Neuronal stem cell (in vitro differentiated cells): ENCODE measurements at places on chromosomes 12 and 14.

- no peak overlapping the region for H3K27ac ChIP-seq
- H3K4me3 ChIP-seq = no peak overlapping the region
- no peak for DNase-seq
- no peaks in the 10 kb centered on the region for H3K36me3 ChIP-seq
- H3K27me3 ChIP-seq = peaks cover 60% of the 10 kb centered on the region
- H3K4me1 ChIP-seq = peaks cover 5% of the 10 kb centered on the region
Observed at GRCh38 chr12:27966870-27967269, 5.7 kb downstream of the PTHLH start.

- no peak overlapping the region for H3K27ac ChIP-seq
- H3K36me3 ChIP-seq = no peaks in the 10 kb centered on the region
- no peaks in the 10 kb centered on the region for H3K27me3 ChIP-seq
- no peaks in the 10 kb centered on the region for H3K4me1 ChIP-seq
Observed at GRCh38 chr14:95340201-95340697, 20.5 kb upstream of the CLMN start.

GRCh38 chr12:13905794-13906193, 75.6 kb downstream of the GRIN2B start:
- no peak overlapping the region for H3K4me3 ChIP-seq
- no peaks in the 10 kb centered on the region for H3K27me3 ChIP-seq
- DNase-seq = no peak
- H3K27ac ChIP-seq = no peak overlapping the region
- no peaks in the 10 kb centered on the region for H3K36me3 ChIP-seq
- H3K4me1 ChIP-seq = no peaks in the 10 kb centered on the region

DNA sequence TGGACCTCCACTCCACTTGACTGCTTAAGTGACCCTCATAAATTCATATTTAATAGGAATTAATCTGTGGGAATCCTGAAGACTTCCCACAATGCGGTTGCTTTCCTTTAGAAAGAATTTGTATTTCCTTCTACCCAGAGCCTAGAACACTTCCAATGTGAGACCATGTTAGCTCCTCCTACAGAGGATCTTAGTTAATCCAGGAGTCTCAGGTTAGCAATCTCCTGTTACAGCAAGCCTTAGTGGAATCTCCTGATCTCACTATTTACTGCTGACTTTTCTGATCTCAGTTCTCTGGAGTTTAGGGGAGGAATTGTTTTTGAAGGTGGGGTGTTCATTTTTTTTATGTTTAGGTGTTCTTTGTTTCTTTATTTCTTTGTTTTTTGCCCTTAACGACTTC, 186.0 kb downstream of the SLC25A21 start:
- no peak overlapping the region for H3K27ac ChIP-seq
- DNase-seq = no peak
- H3K4me1 ChIP-seq = no peaks in the 10 kb centered on the region
- no peaks in the 10 kb centered on the region for H3K36me3 ChIP-seq
- no peak overlapping the region for H3K4me3 ChIP-seq

DNA sequence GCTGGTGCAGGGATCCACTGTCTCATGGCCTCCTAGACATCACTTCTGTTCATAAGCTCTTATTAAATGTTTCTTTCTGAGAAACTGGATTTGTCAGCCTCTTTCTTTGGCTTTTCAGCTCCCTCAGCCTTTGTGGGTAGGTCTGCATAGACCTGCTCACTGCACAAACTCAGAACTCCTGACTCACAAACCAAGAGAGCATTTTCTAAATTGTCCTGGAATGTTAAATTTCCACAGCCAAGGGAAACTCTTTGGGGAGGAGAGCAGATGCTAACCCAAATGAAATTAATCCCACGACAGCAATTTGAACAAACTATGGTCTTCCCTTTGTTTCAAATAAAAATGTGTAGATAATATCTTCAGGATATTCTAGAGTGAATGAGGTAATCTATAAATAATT, 19.5 kb upstream of the CERS5 start:
- H3K4me3 ChIP-seq = no peak overlapping the region
- DNase-seq = no peak
- no peaks in the 10 kb centered on the region for H3K4me1 ChIP-seq
- peaks cover 1% of the 10 kb centered on the region for H3K36me3 ChIP-seq

DNA sequence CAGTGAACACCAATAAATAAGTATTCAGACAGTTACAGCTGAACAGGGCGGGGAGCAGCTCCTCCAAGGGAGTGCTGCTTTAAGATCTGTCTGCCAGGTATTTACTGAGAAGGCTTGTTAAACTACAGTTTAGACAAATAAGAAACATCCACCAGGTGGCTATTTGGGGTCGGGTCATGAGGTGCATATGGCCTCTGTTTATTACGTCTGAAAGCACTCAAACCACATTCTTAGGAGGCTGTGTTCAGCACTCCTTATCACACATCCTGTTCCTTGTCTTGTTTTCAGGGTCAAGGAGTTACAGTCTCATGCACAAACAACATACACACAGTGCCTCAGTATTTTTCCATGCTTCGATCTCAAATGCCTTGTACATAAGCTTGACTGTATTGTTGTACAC, 78.8 kb downstream of the KCNMB4 start:
- no peaks in the 10 kb centered on the region for H3K36me3 ChIP-seq
- H3K4me1 ChIP-seq = no peaks in the 10 kb centered on the region
- H3K4me3 ChIP-seq = no peak overlapping the region

DNA sequence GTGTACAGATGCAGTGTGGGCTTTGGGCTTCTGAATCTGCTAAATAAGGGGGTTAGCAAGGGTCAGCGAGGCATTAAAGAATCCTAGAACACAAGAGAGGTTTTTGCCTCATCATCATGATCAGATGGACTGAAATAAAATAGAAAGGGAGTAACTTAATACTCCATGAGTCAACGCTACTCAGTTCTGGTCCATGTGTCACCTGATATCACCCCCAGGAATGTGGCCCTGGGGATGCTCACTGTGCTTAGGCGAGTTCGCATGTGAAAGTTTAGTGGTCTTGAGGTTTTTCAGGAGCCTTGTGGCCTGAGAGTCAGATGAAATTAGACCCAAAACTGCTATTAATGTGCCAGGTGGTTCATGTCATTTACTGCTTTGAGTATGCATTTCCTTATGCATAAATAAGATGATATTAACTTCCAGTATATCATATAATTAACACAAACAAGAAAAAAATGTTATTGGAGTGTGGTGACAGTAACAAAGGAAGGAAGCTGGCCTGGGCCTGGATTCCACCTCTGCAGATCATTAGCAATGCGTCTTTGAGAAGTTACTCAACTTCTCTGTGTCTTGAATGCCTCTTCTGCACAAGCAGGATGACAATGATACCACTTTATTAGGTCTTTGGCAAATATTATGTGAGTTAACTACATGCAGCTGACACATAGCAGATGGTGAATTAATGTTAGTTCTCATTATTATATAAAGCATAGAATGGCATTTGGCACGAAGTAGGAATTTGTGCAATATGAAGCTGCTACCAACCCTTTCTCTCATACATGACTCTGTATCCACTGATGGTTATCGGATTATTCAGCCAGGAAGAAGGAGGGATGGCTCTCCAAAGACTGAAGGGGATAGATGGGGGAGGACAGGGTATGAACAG, 1272.6 kb downstream of the AACS start:
- no peak for DNase-seq
- H3K4me3 ChIP-seq = no peak overlapping the region
- H3K27ac ChIP-seq = no peak overlapping the region
- no peaks in the 10 kb centered on the region for H3K27me3 ChIP-seq
- H3K36me3 ChIP-seq = no peaks in the 10 kb centered on the region
- no peaks in the 10 kb centered on the region for H3K4me1 ChIP-seq

- peak overlapping the region; percentile 79 for H3K27ac ChIP-seq
- H3K4me3 ChIP-seq = no peak overlapping the region
- DNase-seq = peak; percentile 26
Observed at GRCh38 chr12:44127966-44128710, 292.3 kb downstream of the TMEM117 start.

GRCh38 chr12:49813131-49813530, 15.1 kb downstream of the NCKAP5L start:
- H3K27ac ChIP-seq = no peak overlapping the region
- H3K27me3 ChIP-seq = no peaks in the 10 kb centered on the region
- no peak overlapping the region for H3K4me3 ChIP-seq
- H3K4me1 ChIP-seq = peaks cover 26% of the 10 kb centered on the region

DNA sequence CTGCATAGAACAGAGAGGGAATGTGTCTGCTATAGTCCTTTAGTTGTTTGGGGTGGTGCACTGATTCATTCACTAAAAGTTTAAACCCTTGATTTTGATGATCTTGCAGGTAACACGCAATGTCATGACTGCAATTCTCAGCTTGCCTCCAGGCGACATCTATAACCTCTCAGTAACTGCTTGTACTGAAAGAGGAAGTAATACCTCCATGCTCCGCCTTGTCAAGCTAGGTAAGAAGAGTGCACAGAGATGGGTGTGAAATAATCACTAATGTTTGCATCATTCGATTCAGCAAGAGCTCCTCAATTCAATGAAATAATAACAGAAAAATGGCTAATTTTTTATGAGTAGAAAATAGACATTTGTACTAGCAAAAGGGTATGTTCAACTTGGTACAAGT, 203.7 kb downstream of the PTPRO start:
- H3K36me3 ChIP-seq = no peaks in the 10 kb centered on the region
- H3K27me3 ChIP-seq = no peaks in the 10 kb centered on the region
- H3K27ac ChIP-seq = no peak overlapping the region
- no peak for DNase-seq

GRCh38 chr14:24952851-24953666, 96.9 kb downstream of the STXBP6 start:
- H3K36me3 ChIP-seq = no peaks in the 10 kb centered on the region
- H3K4me1 ChIP-seq = no peaks in the 10 kb centered on the region
- no peaks in the 10 kb centered on the region for H3K27me3 ChIP-seq
- DNase-seq = no peak
- H3K4me3 ChIP-seq = no peak overlapping the region

GRCh38 chr12:113582521-113583218, 111.0 kb upstream of the LHX5 start:
- no peak overlapping the region for H3K27ac ChIP-seq
- H3K36me3 ChIP-seq = no peaks in the 10 kb centered on the region
- H3K27me3 ChIP-seq = no peaks in the 10 kb centered on the region
- DNase-seq = no peak

DNA sequence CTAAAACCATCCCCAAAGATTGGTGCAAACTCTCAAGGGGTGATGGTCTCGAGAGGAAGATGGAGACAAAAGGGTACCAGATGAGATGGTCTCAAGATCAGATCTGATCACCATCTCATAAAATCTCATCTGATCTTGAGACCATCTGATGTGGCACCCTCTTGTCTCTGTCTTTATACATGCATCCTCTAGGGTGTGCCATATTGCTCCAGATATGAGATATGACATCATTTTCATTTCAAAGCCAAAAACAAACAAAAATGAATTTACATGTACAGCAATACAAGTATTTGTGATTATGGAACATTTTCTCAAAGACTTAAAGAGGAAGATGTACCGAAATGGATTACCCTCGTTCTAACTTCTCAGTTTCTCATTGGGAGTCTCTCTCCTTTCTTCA, 787.2 kb downstream of the GALC start:
- no peaks in the 10 kb centered on the region for H3K36me3 ChIP-seq
- no peaks in the 10 kb centered on the region for H3K4me1 ChIP-seq
- no peak overlapping the region for H3K27ac ChIP-seq
- H3K27me3 ChIP-seq = no peaks in the 10 kb centered on the region
- H3K4me3 ChIP-seq = no peak overlapping the region

DNA sequence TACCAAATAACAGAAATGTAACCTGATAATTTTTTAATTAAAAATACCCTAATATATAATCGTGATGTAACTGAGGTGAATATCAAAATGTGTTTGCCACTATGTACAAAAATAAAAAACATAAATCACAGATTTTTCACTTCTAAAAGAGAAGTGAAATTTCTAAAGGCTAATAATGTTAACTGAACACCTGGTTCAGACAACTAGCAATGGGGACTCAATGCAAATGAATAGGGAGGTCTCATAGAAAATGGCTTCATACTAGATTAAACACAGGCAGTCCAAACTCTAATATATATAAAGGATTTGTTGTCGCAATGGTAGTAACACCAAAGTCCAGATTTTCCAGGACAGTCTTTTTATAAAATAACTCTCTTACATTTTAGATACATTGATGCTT, 365.4 kb upstream of the ATP2B1 start:
- DNase-seq = no peak
- no peak overlapping the region for H3K4me3 ChIP-seq
- H3K4me1 ChIP-seq = no peaks in the 10 kb centered on the region
- no peaks in the 10 kb centered on the region for H3K27me3 ChIP-seq
- H3K27ac ChIP-seq = no peak overlapping the region

DNA sequence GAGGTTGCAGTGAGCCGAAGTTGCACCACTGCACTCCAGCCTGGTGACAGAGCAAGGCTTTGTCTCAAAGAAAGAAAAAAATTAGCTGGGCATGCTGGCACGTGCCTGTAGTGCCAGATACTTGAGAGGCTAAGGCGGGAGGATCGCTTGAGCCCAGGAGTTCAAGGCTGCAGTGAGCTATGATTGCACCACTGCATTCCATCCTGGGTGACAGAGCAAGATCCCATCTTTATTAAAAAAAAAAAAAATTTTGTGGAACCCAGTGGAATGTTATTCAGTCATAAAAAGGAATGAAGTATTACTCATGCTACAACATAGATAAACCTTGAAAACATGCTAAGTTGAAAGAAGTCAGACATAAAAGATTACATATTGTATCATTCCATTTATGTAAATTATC, 8.3 kb upstream of the ERBB3 start:
- DNase-seq = no peak
- H3K36me3 ChIP-seq = no peaks in the 10 kb centered on the region
- H3K27ac ChIP-seq = no peak overlapping the region
- no peaks in the 10 kb centered on the region for H3K27me3 ChIP-seq
- no peaks in the 10 kb centered on the region for H3K4me1 ChIP-seq

DNA sequence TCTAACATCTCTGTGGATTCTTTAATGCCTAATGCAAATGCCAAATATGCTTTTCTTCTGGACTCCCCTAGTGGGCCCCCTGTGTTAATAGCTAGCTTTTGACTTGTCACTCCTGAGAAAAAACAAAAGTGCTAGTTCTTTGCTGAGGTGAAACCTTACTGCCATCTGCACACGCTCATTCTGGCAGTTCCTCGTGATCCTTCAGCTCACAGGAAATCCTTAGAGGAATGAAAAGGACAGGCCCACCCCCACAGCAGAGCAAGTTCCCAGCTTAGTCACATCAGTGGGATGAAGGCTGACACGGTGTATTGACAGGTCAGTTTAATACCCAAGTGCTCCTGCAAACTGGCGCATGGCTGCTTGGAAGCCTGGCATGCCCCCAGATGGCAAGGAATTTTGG, 165.1 kb upstream of the ATP2B1 start:
- H3K36me3 ChIP-seq = no peaks in the 10 kb centered on the region
- H3K27ac ChIP-seq = peak overlapping the region; percentile 31
- no peak for DNase-seq
- H3K4me1 ChIP-seq = peaks cover 8% of the 10 kb centered on the region

DNA sequence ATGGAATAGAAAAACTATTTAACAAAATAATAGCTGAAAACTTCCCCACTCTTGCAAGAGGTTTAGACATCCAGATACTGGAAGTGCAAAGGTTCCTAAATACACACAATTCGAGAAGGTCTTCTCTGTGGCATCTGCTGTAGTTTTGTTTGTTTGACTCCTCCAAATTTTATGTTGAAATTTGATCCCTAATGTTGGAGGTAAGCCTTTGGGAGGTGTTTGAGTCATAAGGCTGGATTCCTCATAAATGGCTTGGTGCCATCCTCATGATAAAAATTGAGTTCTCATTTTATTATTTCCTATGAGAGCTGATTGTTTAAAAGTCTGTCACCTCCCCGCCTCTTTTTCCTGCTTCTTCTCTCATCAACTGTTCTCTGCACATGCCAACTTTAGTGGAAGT, 182.7 kb downstream of the MYRFL start:
- peaks cover 4% of the 10 kb centered on the region for H3K4me1 ChIP-seq
- H3K36me3 ChIP-seq = no peaks in the 10 kb centered on the region
- no peak overlapping the region for H3K4me3 ChIP-seq
